Pulmonary artery endothelial cell (primary cell): ENCODE measurements at places on chromosomes 7 and 10.
A peak's percentile ranks its signal among the peaks of the same experiment; 100 is the strongest.

- DNase-seq, result no peak
Measured at GRCh38 chr7:36775061-36775620, 50.8 kb upstream of the AOAH start.

DNA sequence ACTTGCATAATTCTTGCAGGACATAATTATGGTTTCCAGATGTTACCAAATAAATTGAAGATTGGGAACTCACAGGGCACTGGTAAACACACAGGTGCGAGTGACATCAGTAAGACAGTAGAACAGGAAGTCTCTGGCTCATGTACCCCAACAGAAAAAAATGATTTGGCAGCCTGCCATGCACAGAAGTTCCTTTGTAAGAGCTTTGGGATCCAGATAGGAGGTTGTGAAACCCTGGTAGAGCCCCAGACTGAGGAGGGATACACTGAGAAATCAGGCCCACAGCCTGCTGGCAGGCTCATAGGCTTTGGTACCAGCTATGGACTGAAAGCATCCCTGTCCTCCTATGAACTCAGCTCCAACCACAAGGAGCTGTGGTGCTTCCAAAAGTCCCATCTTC, 118.0 kb downstream of the COBL start:
- no peak for DNase-seq

- peak; percentile 19 for DNase-seq
Measured at GRCh38 chr10:50536617-50537240, 87.0 kb downstream of the SGMS1 start.

DNA sequence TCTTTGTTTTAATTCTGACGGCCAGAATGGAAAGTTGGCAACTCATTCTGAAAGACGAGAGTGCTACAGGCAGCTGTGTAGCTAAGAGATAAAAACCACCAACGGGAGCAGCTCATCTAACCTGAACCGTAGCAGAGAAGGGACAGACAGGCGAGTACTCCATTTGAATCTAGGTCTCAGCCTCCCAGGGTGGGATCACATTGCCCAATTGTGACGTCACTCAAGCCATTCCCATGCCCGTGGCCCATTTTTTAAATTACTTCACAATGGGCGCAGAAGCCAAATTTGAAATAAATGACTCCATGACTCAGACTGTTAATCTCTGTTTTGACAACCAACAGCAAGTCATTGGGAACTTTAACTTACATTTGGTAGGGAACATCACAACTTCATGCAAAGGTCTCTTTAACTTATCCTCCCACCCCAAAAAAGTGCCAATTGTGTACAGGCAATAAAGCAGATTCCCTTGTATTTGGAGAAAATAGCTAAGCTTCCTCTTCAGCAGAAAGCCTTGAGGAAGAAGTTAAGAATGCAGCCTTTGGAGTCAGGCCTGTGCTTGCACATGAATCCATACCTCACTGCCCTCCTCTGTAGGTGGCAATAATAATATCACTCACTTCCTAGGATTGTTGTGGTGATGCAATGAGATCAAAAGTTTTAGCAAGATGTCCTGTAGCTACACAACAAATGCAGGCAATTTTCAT, 93.2 kb upstream of the KIF5B start:
- DNase-seq, result no peak

DNA sequence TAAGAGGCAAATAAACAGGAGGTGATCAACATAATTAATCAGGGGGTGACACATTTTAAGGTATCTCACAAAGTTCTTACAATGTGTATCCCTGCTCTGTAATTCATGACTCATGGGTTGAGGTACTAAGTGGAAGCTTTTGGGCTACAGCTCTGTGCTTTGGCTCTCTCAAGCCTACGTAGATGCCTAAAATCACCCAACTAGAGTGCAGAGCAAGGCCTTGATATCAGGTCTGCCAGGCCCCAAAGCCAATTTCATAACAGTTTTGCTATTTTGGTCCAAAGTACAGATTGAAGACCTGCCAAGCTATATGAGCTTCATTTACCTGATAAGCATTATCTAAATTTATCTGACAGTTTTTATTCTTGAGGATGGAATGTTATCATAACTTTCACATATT, 175.3 kb upstream of the BET1 start:
- DNase-seq, result no peak

GRCh38 chr7:16724344-16724743, 29.2 kb upstream of the TSPAN13 start:
- DNase-seq, result no peak

GRCh38 chr7:131829947-131830558, 273.6 kb upstream of the PODXL start:
- DNase-seq, result no peak

DNA sequence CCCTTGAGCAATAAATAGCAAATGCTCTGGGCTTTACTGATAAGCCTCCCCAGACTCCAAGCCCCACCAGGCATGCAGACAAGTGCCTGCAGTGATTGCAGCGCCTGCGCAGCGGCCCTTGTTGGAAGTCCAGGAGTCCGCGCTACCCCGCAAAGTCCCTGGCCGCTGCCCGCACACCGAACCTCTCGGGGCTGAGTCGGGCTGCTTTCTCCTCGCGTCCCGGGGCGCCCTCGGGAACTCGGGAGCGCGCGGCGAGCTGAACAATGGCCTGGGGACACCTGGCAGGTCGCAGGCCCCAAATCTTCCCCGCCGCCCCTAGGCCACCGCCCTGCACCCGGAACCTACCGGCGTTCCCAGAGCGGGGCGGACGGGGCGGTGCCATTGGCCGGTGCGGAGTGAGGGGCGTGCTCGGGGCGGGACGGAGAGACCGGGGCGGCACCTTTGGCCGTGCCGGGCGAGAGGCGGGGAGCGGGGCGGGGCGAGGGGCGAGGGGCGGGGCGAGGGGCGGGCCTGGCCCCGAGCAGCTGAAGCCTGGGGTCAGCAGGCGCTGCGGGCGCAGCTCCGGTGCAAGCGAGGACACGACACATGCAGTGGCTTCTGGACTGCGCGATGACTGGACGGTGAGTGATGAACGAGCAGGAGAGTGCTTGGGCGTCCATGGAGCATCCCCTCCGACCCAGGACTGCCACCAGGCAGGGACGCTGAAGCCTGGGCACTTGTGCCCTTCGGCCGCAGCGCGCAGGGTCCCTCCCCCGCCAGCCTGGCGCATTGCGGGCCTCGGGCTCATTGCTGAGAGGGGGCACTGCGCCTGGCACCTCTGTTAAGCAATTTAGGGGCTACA, at the start of gene RASSF4:
TSS of gene RASSF4 (plus strand) at position 556 of the 841 bp plus-strand sequence. CDS start 10,401 bp downstream, outside the sequence.
- DNase-seq, result no peak

GRCh38 chr7:150374026-150374425, 5.1 kb upstream of the ZNF775 start:
- DNase-seq, result no peak

GRCh38 chr10:103991393-103992128, 24.6 kb downstream of the SLK start:
- DNase-seq, result no peak

DNA sequence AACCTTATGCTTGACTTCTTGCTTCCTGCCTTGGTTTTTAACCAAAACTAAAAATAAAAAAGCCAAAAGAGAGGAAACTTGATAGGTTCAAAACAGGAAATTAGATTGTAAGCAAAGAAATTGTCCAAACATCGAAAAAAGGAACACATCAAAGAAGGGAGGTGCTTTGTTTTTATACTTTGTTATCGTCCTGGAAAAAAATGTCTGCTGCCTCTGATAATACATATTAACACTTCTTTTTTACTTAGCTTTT, 286.6 kb upstream of the C7orf33 start:
- DNase-seq, result no peak

GRCh38 chr10:69853064-69853463, 51.4 kb downstream of the COL13A1 start:
- no peak for DNase-seq

DNA sequence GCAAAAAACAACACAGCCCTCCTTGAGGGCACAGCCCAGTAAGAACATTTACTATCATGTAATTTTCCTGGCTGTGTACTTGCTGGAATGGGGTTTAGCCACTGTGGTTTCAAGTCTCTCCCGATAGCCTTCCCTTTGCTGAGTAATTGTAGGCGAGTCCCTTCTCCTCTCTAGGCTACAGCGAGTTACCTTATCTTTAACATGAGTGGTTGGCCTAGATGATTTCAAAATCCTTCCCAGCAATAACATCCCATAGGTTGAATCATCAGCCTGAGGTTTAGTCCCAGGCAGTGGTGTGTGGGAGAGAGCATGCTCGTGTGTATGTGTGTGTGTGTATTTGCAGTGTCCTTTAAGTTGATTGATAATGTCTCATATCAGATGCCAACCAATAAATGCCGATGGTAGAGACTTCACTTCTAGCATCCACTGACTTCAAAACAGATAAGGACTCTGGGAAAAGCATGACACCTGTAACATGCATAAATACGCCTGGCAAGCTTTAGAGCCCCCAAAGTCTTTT, 142.9 kb upstream of the ZMIZ1 start:
- DNase-seq, result no peak
